NCI-H2081 treated with DMSO at 0.1 percent for 48 hours (cell line): ENCODE measurements at places on chromosomes 5 and 9.

GRCh38 chr5:153658606-153659005 is 168.1 kb downstream of the GRIA1 start:
- no peak for DNase-seq

DNA sequence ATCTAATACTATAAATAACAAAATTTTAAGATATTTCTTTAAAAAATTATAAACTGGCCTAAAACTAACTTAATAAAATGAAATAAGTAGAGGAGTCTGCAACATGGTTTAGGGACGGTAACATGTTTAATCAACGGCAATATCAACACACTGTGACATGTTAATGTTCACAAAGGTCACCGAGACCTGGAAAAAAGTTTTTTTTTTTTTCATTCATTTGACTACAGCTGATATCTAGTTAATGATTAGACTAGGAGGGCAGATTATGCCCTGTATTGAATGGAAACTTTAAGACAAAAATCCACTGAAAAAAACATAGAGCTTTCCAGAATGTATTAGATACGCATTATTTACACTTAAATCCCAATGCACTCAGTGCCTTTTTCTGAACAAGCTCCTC is 67.0 kb upstream of the CDK5RAP2 start:
- DNase-seq, result no peak

- DNase-seq, result no peak
Measured at GRCh38 chr9:98187926-98188325, 4.5 kb downstream of the CORO2A start.

- DNase-seq, result no peak
Measured at GRCh38 chr5:176501333-176501732, 35.9 kb downstream of the RNF44 start.

GRCh38 chr5:124701016-124701415 is 45.4 kb downstream of the ZNF608 start:
- DNase-seq, result no peak

- DNase-seq, result no peak
Measured at GRCh38 chr9:88757406-88758010, 222.5 kb downstream of the NXNL2 start.

DNA sequence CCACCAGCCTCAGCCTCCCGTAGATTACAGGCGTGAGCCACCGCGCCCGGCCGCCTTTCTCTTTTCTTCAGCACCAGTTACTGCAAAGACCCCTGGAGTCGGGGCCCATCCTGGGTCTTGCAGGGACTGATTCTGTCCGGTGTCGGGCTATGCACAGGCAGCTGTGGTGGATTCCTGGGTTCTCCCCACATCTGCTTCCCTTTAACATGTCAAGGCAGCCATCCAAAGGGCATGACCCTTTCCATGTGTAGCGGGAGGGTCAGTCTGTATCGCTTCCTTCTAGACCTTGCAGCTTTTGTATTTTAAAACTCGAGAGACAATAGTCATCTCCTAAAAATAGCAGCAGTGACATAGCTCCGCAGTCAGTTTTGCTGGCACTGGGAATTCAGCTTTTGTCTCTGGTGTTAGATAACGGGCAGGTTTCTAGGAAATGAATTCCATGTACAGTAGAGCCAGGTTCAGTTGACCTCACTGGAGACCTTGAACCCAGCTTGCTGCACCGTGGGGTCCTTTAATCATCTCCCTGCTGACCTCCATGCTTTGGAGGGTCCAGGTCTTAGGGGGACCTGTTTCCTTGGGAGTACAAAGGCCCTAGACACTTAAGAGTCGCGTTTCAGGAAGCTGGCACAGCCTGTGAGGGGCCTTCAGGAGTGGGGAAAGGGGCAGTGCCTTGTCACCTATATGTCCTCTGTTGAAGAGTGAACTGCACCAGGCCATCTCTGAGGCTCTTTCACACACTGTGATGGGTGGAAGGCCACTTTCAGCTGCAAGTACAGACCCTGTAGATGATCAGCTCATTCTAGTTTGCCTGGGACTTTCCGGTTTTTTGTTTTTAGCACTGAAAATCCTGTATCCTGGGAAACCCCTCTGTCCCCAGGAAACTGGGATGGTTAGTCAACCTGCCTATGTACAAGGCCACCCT is 13.8 kb downstream of the ANKRD33B start:
- DNase-seq, result no peak

- no peak for DNase-seq
Measured at GRCh38 chr9:113343732-113344231, 3.7 kb upstream of the WDR31 start.

DNA sequence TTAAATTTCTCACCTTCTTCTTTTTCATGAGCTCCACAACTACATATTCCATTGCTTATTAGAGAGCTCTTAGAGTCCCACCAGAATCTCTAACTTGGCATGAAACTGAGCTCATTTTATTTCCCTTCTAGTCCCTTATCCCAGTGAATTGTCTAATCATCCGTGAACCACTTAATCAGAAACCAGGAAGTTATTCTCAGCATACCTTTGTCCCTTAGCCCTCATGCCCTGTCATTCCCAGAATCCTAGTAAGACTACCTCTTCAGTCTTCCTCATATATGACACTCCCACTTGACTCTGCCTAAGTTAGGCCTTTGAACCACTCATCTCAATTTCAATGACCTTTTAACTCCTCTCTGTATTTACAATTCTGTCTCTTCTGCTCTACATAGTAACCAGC is 93.0 kb upstream of the PAPPA start:
- DNase-seq, result no peak

DNA sequence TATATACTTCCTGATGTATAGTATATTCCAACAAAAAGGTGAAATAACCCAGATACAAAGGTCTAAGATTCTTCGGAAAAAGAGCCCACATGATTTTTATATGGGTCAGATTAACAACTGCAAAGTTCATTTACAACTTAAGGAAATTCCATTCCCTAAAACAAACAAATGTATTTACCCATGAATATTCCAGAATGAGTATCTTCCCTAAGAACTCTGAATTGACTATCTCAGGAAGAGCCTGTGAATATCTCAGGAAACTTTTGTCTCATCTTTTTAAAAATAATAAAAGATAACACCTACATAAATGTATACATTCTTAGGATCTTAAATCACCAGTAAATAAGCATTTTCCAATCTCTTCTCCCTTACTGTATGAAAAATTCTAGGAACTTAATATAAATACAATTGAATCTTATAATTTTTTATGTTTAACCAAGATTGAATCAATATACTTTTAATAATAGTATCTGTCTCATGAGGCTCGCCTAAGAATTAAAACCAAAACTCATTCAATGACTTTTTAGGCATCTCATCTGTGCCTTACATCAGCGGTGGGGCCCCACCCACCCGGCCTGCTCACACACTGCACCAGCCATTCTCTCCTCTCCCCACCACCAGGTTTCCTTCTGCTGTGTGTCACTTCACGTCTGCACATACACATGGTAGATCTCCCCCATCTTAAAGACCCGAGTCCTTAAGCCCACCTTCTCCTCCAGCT is 78.1 kb downstream of the RAPGEF1 start:
- DNase-seq, result no peak

DNA sequence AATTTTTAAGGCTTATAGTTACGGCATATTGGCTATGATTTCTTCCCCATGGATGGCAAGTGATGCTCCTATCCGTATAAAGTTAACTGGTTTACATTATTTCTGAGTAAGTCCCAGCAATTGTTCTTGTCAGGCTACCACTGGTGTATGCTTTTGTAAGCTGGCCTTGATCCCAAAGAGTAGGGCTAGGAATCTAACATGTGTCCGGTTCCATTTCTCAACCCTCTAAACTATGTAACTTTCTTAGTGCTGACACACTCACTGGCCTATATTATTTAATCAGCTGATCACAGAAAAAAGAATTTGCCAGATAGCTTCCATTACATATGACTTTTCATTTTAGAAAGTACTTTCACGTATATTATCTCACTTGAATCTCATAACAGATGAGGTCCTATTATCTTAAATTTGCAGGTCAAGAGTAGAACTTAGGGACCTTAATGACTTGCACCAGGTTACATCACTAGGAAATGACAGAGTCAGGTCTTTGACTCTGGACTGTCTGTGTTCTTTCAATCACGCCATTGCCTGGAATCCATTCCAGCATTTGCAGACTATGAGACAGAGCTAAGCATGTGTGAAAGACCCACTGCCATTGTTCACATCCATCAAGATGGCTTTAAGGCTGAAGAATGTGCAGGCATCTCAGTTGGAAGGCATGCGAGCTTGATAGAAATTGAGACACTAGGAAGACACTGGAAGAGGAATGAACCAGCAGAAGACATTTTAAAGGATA is 362.9 kb downstream of the ARRDC3 start:
- no peak for DNase-seq

DNA sequence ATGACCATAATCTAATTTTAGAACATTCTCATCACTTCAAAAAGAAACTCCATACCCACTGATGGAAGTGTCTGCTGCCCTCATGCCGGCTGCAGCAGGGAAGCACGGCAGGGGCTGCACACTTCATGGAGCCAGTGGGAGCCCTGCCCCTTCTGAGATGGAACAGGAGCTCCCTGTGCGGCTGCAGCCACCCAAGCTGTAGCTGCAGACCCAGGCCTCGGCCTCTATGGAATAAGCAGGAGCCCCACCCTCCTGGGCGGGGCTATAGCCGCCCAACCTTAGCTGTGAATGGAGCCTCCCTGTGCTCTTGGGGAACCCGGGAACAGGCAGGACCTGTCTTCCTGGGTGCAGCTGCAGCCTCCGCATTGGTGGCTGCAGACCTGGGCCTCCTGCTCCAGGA is 128.5 kb downstream of the NUDT12 start:
- no peak for DNase-seq

GRCh38 chr5:133483406-133484090 is 128.8 kb downstream of the FSTL4 start:
- no peak for DNase-seq

DNA sequence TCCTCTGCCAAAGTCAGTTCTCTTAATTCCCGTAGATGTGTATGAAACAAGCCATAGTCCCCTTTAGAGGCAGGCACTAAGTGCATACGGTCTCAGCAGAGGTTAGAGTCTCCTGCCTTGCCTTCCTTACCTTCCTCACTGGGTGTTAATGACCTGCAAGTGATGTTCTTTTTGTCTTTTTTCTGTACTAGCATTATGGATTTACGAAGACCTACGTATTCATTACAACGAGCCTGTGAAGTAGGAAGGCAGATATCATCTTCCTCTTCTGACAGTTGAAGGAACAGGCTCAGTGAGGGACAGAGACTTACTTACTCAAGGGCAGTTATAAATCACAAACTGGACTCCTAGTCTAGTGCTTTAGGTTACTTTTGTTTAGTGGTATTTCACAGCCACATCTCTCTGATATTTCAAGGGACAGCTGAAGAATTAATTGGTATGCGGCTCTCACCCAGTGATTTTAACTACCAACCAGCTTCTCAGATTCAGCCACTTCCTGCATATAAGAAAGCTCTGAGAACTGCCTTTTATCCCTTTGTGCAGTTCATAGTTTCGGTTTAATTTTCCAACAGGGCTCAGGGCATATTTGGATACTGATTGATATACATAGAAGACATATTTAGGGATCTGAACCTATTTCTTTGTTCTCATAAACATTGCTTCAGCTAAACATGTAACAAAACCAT is 85.1 kb upstream of the CKMT2 start:
- no peak for DNase-seq

DNA sequence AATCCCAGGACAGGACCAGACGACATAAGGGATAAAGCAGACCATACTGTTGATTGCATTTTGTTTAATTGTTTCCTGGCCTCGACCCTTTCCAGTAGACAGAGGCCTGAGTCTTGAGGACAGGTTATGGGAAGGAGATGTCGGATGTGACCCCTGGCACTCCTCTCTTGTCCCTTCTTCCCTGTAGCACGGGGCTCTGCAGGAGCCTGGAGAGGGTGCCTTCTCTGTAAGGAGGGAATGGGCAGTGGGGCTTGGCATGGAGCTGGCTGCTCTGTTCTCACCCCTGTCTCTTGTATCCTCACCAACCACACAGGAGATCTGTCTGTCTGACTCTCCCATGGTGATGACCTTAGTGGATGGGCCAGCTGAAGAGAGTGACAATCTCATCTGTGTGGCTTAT is 40.1 kb upstream of the SLC2A8 start:
- DNase-seq, result no peak

- no peak for DNase-seq
Measured at GRCh38 chr9:134784577-134785305, 95.9 kb upstream of the FCN2 start.

GRCh38 chr9:88342246-88342645 is 46.0 kb upstream of the SPIN1 start:
- no peak for DNase-seq

DNA sequence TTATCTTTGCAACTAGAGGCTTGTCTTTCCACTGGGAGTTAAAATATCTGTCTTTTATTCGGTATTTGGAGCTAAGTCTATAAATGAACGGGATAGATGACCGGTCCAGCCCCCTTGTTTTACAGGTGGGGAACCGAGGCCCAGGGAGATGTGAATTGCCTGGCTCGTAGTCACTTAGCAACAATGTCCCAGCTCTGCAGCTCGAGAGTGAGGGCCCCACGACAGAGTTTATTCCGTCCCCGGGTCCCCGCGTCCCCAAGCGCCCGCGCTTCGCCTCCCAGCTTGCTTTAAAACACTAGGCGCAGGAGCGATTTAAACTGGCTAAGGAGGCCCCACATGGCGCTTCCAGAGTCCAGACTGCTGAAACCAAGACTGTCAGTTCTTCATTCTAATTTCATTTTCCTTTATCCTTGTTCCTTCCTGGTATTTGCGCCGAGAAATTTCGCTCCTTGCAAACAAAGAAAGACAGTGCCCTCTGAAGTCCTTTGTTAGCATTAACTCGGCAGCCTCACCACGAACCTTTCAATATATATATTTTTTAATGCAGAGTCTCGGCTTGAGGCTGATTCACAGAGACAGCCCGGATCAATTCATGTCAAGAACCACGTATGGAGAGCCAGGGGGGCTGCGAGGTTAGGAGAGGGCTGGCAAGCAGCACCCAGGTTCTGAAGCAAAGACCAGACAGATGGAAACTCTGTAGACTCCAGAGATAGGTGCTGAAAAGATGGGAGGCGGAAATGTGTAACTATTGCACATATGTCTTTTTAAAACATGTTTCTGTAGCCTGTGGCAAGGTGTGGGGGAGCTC is 1.4 kb upstream of the ENC1 start:
- DNase-seq, result no peak

GRCh38 chr9:20357037-20357432 is 265.3 kb downstream of the MLLT3 start:
- no peak for DNase-seq

DNA sequence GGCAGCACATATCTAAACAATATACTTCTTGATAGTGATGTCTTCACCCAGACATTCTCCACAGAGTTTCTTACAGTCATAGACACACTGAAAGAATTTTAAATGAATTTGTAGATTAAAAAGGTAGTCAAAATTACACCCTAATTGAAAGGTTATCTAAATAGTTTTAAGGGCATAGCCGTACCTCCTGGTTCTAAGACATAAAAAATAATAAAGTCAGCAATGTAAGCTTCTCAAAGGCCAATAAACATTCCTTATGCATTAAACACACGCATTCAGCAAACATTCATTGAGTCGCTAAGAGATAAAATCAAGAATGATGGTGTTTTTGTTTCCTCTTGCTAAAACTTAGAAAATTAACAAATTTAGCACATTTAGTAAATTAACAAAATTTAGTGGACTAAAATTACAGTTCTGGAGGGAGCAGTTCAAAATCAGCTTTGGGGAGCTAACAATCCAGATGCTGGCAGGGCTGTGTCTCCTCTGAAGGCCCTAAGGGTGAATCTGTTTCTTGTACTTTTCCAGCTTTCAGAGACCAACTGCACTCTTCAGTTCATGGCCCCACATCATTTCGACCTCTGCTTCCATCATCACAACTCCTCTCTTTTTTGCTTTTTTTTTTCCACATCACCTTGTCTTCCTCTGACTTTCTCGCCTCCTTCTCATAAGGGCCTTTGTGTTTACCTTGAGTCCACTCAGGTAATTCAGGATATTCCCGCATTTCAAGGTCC is 516.5 kb downstream of the DNAH5 start:
- DNase-seq, result no peak
